ENCODE measurements at places on chromosomes 7 and 10.
A peak's percentile ranks its signal among the peaks of the same experiment; 100 is the strongest.

GRCh38 chr10:44962870-44963738 lies 3.5 kb downstream of the RASSF4 start:
- DNase-seq = no peak

GRCh38 chr10:1020958-1021357 lies 4.7 kb downstream of the IDI2 start:
- no peak for DNase-seq

GRCh38 chr10:1829712-1830111 lies 92.4 kb upstream of the ADARB2 start:
- DNase-seq = no peak

- no peak for DNase-seq
Observed at GRCh38 chr10:72728462-72728861, 36.5 kb downstream of the MCU start.

DNA sequence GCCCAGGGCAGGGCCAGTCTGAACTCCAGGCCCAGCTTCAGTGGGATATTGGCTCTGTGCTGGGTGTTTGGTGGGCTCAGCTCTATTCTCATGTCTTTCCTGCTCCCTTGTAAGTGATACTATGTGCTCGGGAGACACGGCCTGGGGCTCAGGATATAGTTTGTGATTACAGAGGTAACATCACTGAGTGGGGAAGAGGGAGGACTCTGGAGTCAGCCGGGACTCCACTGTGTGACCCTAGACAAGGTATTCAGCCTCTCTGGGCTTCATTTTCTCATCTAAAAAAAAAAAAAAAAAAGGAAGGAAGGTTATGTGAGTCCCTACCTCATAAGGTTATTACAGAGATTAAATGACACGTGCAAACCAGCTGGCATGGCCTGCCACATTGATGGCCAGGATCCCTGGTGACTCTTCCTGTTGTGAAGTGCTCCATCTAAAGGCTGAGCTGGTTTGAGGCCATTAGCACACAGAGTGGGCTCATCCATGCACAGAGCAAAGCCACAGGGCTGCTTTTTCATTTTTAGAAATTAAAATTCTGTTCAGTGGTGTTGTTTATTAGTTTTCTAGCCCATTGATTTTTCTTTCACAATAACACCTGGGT lies 15.7 kb downstream of the SLC13A4 start:
- DNase-seq = no peak

DNA sequence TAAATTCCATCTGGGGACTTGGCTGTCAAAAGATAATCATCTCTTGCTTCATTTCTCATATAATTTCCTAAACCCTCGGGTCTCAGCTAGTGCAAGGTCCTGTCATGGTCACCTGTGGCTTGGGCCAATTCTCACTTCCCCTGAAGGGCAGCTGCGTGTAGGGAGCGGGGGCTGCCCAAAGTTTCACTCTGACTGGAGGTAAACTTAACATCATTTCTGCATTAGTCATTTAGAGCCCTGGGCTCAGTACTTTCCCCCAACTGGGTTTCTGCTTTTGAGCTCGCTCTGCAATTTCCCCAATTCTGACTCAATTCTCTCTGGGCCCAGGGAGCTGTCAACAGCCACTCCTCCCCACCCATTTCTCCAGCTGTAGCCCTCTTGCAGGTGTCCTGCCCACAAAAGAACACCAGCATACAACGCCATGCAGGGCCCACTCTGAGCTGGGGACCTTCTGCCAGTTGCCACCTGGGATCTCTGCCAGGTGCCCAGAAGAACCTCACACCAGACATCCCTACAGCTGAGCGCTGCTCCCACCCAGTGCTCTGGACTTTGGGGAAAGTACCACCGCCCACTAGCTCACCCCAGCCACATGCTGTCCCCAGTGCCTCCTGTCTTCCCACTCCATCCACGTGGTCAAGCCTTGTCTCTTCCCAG lies 37.9 kb downstream of the VOPP1 start:
- DNase-seq = peak; percentile 80

GRCh38 chr10:114868870-114869519 lies 47.4 kb downstream of the FHIP2A start:
- DNase-seq = peak; percentile 88

- DNase-seq = no peak
Observed at GRCh38 chr7:16323313-16323712, 98.0 kb downstream of the CRPPA start.

DNA sequence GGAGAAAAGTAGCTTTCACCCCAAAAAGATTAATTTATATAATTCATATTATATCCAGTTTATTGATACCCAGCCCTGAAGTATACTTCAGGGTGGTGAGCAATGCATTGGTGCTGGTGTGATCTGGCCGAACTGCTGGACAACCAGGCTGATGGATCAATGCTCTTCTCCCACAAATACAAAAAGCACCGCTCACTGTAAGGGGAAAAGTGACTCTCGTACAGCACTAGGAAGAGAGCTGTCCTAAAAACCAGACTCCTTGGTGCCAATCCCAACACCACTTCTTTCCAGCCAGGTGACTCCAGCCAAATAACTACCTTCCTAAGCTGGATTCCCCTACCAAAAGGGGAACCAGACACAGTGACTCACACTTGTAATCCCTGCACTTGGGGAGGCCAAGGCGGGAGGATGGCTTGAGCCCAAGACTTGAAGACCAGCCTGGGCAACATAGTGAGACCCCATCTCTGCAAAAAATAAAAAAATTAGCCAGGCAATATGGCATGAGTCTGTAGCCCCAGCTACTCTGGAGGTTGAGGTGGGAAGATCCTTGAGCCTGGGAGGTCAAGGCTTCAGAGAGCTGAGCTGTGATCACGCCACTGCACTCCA lies 13.1 kb upstream of the TNPO3 start:
- no peak for DNase-seq

- peak; percentile 86 for DNase-seq
Observed at GRCh38 chr10:13839430-13839990, 252.7 kb downstream of the PRPF18 start.

- peak; percentile 23 for DNase-seq
Observed at GRCh38 chr7:127845522-127846214, 185.6 kb downstream of the LRRC4 start.

- DNase-seq = no peak
Observed at GRCh38 chr10:126576336-126576735, 94.2 kb downstream of the C10orf90 start.

- peak; percentile 80 for DNase-seq
Observed at GRCh38 chr7:105268511-105269392, 120.0 kb downstream of the SRPK2 start.

GRCh38 chr7:5635006-5635405 lies 146.5 kb downstream of the RNF216 start:
- DNase-seq = no peak

GRCh38 chr7:116139807-116140206 lies 70.5 kb upstream of the TES start:
- peak; percentile 42 for DNase-seq

DNA sequence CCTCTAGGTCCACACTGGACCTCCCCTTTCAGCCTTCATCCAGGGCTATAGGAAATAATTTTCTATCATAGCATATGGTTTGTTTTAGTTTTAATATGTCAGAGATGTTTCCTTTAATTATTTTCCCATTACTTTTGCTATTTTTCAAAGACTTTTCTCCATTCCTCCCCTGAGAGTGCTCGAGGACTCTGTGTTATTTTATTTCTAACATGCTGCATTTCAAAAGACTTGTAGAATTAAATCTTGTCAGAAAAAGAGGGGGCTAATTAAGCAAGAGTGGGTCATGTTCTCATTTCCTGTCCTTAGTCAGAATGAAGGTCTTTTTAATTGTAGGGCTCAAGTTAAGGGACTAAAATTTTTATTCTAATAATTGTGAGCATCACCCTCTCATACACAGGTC lies 71.6 kb upstream of the CTTNBP2 start:
- DNase-seq = no peak

DNA sequence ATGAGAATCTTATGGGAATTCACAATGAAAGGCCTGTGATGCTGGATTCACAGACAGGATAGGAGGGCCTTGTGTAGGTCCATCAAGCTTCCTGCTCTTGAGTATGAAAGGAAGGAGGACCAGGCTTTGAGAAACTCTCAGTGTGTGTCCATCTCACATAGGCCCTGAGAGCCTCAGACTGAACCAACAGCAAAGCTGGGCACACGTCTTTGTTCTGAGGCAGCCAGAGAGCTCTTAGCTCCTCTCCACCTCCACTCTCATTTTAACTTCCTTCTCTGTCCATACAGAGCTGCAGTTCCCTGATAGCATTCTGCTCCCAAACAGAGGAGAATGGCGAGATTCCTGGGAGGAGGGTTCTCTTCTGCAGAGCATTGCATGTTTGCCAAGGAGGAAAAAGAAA lies 515.6 kb downstream of the CALN1 start:
- no peak for DNase-seq

GRCh38 chr10:47458466-47459154 lies 25.3 kb downstream of the ANXA8 start:
- peak; percentile 39 for DNase-seq

GRCh38 chr10:101217450-101218281 lies 11.6 kb downstream of the LBX1 start:
- DNase-seq = peak; percentile 44

- no peak for DNase-seq
Observed at GRCh38 chr10:33422471-33423153, 88.1 kb upstream of the NRP1 start.
